CD4-positive, alpha-beta memory T cell (primary cell): ENCODE measurements at places on chromosomes 16 and 17. TPM values are rescaled to one million over a fixed set of nuclear protein-coding genes. Genes with fewer than 3 reads are reported as not detected.

DNA sequence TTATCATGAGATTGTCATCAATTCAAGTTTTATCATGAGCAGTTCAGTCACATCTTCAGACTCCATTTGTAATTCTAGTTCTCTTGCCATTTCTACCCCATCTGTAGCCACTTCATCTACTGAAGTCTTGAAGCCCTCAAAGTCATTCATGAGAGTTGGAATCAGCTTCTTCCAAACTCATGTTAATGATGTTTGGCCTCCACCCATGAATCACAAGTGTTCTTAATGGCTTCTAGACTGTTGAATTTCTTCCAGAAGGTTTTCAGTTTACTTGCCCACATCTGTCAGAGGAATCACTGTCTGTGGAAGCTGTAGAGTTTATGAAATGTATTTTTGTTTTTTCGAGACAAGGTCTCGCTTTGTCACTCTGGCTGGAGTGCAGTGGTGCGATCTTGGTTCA lies 16.0 kb downstream of the NSRP1 start:
- no peak for DNase-seq

The MPV17L gene
- not detected for polyA plus RNA-seq

DNA sequence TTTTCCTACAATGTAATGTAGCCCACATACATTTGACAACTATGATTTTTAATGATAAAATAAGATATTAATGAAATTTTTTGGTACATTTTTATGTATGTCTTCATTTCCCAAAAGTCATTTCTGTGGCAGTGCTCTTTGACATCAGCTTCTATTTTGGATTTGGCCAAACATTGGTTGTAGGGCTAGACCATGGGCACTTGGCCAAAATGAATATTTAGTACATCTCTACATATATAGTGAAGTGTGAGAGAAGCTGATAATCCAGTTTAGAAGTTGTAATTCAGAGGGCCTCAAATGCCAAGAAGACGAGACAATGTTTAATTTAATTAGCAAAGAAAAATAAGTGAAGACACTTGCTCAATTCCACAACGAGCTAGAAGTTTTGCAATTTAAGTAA lies 724.9 kb upstream of the SOX9 start:
- DNase-seq: no peak

- DNase-seq: no peak
These were observed 548 bp upstream of the ADGRG5 start for GRCh38 chr16:57541754-57542435.
